Left lung (tissue), 14 donors: ENCODE measurements at places on chromosomes 2 and 18. TPM values are rescaled to one million over a fixed set of nuclear protein-coding genes. Genes with fewer than 3 reads are reported as not detected.

Gene SIX2
- 0.29 TPM for total RNA-seq

Gene ABCB11
- total RNA-seq, result 0.08 TPM

Gene EMILIN2
- 56.2 TPM for total RNA-seq

Gene RGPD3
- 0.17 TPM for total RNA-seq

Gene CYS1
- 0.93 TPM for total RNA-seq

Gene GALNT14
- 2.1 TPM for total RNA-seq

DNA sequence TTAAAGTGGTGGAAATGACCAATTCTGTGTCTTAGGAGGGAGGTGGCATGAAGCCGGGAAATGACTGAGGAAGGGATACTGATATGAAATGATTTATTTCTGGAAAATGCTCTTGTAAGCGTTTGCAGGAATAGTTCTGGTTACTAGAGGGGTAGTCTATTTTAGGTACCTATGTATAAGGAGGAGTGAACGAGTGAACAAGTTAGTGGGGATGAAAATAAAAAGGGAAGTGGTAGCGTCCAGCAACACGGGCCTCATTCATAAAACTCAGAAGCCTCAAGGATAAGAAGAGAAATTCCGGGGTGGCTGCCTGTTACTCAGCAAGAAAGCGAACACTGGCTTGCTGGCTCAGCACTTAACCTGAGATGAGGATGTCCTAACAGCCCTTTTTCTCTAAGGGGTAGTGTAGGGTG, 303.3 kb downstream of the NCKAP5 start:
- DNase-seq, result no peak

DNA sequence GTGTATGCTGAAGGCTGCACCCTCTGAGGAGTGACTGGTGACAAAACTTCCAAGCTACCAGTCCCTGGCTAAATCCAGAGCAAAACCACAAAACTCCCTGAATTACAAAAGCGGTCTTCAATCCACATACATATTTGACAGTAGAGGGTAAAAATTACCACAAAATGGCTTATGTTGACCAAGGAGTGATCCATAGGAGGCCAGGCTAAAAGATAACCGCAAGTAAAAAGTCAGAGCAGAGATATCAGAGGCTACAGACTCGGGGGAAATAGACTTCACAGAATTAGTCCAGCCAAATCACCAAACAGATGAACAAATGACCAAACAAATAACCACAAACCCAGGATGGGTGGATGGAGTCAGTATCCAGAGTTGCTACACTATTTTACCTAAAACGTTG, 19.4 kb downstream of the STARD6 start:
- no peak for DNase-seq

- no peak for DNase-seq
Observed at GRCh38 chr18:41449612-41450011, 505.4 kb upstream of the PIK3C3 start.

- DNase-seq, result no peak
Observed at GRCh38 chr2:236169741-236170589, 1.8 kb upstream of the GBX2 start.

DNA sequence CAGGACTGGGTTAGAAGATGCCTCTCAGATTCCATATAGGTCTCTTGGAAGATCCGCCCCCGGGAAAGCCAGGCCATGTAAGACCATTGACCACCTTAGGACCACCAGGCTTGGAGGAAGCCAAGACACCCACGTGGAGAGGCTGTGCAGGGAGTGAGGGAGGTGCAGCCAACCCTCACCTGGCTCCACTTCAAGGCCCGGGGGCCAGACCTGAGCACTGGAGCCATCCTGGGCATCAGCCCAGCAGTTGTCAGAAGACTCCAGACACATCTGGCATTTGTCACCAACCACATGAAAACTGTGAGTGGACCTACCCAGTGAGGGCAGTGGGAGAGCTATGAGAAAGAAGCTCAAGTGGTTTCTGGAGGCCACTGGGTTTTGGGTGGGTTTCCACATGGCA, 214.4 kb downstream of the MYT1L start:
- DNase-seq, result no peak

GRCh38 chr2:184756885-184757284, 158.6 kb downstream of the ZNF804A start:
- DNase-seq, result no peak

DNA sequence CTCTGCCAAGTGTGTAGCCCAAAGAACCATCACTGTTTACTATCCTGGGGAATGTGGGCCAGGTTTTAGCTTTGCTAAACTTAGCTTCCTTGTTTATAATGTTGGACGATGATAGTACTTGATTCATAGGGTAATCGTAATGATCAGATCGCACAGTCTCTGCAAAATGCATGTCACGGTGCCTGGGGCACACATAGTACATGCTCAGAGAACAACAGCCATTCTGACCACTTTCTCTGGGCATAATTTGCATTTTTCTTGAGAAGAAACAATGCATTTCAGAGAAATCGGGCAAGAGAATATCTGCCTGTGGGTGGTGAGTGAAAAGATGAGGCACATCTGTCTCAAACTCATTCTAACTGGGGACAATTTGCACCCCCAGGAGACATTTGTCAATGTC, 16.3 kb downstream of the ACKR3 start:
- no peak for DNase-seq

DNA sequence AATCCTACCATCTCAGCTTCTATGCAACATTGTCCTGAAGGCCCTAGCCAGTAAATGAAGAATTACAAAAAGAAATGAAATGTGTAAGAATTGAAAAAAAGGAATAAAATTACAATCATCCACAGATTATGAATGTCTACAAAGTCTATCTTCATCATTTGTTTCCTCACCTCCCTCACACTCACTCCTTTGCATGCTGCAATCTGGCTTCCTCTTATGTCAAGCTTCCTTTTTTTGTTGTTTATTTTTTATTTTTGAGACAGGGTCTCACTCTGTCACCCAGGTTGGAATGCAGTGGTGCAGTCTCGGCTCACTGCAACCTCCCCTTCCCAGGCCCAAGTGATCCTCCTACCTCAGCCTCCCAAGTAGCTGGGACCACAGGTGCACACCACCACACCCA, 129.0 kb downstream of the CABYR start:
- no peak for DNase-seq

GRCh38 chr18:50898919-50899318, 20.0 kb downstream of the ME2 start:
- no peak for DNase-seq

GRCh38 chr2:8324164-8324856, 357.5 kb upstream of the ID2 start:
- no peak for DNase-seq

GRCh38 chr2:159608108-159608507, 8.2 kb downstream of the BAZ2B start:
- no peak for DNase-seq

GRCh38 chr18:35993013-35993412, 20.5 kb downstream of the RMP24 start:
- DNase-seq, result no peak
